ENCODE measurements at places on chromosomes 1 and 21.

GRCh38 chr1:108878160-108878469 lies 1.3 kb downstream of the GPSM2 start:
- no peak for DNase-seq

GRCh38 chr1:160449494-160449893 lies 49.1 kb downstream of the VANGL2 start:
- DNase-seq: no peak

- no peak for DNase-seq
Observed at GRCh38 chr1:110636149-110636935, 30.2 kb upstream of the KCNA2 start.

- peak; percentile 43 for DNase-seq
Observed at GRCh38 chr1:38991638-38992411, 749 bp downstream of the AKIRIN1 start.

GRCh38 chr1:23196627-23197328 lies 20.5 kb downstream of the HTR1D start:
- peak; percentile 31 for DNase-seq

DNA sequence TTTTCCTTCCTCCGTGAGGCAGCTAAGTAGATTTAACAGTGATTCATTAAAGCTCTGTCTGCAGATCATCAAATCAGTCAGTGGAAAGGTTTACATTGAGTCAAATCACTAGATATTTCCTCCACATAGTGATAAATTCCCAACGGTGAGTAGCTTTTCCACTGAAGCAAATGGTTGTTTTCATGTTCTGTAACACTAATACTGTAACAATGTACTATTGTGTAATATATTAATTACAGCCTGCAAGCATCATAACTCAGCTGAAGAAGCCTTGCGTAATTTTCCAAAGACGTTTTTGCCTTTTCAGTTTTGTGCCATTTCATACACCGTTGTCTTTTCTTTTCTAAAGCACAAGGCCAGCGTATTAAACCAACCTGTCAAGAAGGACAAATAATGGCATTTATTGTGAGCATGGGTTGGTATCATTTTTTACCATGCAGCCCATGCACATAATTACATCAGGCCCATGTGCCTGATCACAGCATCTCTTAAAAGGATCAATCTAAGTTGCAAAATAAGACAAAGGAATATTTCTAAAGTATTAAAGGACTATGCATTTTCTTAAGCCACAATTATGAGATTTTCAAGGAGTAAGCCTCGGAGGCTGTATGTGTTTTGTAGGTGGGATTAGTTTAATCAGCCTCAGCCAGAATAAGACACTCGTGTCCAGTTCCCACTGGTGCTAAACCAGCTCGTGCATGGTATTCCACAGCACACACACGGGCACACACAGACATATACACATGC lies 16.7 kb upstream of the PDE9A start:
- no peak for DNase-seq

- no peak for DNase-seq
Observed at GRCh38 chr1:97677702-97678101, 243.1 kb downstream of the DPYD start.

- no peak for DNase-seq
Observed at GRCh38 chr1:30449003-30449402, 274.4 kb downstream of the MATN1 start.

GRCh38 chr21:31877463-31877957 lies 4.7 kb downstream of the HUNK start:
- no peak for DNase-seq

- DNase-seq: no peak
Observed at GRCh38 chr21:43593078-43593477, 66.2 kb downstream of the HSF2BP start.

- DNase-seq: no peak
Observed at GRCh38 chr1:26833432-26834405, 7.2 kb downstream of the ZDHHC18 start.

DNA sequence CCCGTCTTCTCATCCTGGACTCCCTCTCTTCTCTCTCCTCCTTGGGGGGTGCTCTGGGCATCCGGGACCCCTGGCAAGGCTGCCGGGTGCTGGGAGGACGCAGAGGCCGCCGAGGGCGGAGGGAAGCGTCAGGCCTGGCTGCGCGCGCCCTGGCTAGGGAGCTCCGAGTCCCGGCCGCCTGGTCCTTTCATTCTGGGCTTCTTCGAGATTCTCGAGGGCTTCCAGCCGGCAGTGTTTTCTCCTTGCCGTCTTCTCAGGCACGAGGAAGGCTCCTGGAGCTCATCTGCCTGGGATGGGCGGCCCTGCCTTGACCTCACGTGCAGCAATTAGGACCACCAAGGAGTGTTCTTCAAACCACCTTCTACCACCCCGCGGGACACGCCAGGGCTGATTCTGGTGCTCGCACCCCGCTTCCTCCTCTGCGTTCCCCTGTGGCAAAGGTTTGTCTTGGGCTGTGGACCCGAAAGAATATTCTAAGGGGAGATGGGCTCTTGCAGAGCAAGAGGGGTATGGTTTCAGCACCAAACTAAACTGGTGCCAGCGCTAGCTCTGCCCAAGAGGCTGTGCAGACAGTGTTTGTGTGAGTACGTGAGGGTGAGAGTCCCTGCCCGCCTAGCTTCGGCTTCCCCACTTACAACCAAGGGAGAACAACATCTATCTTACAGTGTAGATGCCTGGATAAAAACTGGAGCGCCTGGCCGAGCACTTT lies 36.5 kb downstream of the PIK3CD start:
- peak; percentile 87 for DNase-seq

DNA sequence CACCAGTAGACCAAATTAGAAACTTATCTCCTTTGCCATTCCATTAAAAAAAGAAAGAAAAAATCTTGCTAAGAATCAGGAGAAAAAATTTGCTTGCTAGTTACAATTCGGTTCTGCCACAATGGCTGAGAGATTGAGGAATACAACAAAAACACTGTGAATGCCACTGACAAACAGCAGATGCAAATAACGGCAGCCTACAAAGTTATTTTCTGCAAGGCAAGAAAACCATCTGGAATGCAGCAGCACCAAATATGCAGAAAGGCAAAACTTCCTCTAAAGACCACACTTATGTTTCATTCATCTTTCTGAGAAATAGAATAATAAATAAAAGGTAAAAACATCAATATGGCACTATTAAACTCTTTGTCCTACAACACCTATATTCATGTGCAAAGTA lies 75.7 kb downstream of the ENAH start:
- no peak for DNase-seq

- no peak for DNase-seq
Observed at GRCh38 chr1:20207546-20207945, 21.2 kb upstream of the PLA2G2C start.

DNA sequence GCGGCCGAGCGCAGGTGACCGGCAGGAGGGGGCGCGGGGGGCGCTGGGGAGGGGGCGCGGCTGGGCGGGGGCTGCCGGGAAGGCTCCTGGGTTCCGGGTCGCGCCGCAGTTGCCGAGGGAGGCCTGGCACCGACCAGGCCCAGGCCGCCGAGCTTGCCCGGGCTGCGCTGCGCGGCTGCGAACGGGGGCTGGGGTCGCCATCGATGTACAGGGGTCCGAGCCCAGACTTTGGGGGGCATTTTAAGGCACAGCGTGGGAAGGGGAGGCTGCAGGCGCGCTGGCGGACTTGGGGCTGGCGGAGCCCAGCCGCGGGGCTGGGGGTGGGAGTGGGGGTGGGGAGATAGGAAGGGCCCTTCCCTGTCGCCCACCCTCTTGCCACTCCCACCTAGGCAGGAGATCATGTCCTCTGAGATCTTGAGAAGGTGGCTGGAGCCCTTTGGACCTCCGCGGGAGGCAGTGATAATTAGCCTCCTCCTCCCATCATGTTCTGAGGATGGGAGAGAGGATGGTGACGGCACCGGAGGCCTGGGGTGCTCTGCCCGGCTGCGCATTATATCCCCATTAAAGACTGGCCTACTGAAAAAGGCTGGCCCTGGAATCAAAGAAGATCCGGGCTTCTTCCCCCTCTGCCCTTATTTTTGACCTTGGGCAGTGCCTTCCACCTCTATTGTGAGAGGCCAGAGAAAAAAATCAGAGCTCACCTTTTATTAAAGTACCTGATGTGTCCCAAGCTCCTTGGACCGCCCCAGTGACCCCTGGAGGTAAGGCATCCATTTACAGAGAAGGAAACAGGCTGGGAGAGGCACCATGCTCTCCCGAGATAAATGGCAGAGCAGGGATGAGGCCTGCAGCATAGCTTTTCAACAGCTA lies 497 bp downstream of the FBXO44 start:
- DNase-seq: no peak

- no peak for DNase-seq
Observed at GRCh38 chr1:214404154-214404553, 123.2 kb downstream of the SMYD2 start.

GRCh38 chr1:56758135-56758534 lies 61.1 kb downstream of the FYB2 start:
- DNase-seq: no peak

GRCh38 chr1:156675210-156676113 lies 1.7 kb downstream of the NES start:
- no peak for DNase-seq

DNA sequence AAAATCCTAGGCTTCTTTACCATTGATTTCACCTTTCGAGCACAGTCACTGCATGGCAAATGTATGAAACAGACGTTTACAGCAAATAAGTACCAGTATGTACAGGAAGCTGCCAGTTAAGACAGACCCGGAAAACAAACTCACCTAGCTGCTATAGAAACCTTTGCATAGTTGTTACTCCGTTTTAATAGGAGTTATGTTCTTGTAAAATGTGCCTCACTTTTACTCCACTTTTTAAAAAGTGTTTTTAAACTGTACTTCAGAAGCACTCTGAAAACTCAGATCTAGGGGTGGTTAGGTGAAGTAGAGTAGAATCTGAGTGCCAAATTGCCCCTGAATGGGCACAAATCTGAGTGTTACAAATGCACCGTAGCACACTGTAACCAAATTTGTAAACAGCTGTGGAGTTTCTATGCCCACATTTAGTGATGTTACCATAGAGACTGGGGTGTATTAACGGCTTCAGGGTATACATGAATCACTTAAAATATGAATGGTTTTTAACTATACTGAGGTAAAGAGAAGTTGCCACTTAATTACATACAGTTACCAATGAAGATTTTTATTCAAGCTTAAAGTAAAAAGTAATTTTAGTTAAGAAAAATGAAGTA lies 30.7 kb downstream of the CNIH4 start:
- no peak for DNase-seq

DNA sequence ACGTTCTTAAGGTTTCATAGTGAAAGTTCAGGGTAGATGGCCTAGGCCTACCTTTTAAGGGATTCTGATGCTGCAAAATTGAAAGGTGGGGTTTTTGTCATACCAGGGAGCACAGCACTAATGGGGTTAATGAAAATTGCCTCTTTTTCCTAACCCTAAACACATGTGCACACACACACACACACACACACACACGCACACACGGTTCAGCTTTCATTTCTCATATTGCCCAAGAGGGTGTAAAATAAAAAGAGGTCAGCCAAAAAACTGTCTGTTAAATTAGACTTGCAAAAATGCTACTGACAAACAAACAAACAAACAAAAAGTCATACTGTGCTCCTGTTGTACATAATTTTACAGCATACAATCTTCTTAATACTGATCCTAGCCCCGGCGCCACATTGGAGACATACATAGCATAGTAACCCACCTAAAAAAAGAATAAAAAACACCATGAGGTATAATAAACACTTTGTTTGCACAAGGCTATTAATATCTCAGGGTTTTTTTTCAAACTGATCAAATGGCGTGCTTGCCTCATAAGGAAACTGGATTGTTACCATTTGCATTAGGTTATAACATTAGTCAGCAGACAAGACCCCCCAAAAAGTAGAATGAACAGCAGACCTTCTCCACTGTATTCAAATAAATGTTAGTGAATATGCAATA lies 69.1 kb downstream of the TGFB2 start:
- DNase-seq: no peak

DNA sequence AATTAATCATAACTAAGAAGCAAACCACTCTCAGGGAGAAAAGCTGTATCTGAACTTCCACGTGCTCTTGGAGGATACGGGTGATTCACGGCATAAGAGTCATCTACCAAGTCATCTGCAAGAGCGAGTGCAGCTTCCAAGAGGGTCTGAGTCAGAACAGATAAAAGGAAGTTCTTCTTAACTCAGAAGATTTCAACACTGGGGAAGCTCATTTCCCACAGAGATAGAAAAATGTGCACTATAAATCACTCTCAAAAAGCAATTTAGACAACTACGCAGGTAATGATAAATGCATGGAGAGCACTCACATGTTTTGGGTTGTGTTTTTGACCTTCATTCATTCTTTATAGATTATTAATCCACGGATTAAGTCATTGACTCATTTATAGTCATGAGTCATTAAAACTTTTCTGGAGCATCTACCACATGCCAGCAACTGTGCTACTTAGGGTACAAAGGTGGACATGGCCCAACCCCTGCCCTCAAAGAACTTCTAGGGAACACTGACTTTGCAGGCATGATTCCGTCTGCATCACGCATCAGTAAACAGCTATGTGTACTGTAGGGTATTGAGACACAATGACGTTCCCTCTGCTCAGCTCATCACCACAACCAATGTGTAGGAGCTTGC lies 20.8 kb downstream of the KCNJ15 start:
- DNase-seq: no peak

GRCh38 chr1:34619256-34619655 lies 135.6 kb upstream of the GJB5 start:
- DNase-seq: no peak

DNA sequence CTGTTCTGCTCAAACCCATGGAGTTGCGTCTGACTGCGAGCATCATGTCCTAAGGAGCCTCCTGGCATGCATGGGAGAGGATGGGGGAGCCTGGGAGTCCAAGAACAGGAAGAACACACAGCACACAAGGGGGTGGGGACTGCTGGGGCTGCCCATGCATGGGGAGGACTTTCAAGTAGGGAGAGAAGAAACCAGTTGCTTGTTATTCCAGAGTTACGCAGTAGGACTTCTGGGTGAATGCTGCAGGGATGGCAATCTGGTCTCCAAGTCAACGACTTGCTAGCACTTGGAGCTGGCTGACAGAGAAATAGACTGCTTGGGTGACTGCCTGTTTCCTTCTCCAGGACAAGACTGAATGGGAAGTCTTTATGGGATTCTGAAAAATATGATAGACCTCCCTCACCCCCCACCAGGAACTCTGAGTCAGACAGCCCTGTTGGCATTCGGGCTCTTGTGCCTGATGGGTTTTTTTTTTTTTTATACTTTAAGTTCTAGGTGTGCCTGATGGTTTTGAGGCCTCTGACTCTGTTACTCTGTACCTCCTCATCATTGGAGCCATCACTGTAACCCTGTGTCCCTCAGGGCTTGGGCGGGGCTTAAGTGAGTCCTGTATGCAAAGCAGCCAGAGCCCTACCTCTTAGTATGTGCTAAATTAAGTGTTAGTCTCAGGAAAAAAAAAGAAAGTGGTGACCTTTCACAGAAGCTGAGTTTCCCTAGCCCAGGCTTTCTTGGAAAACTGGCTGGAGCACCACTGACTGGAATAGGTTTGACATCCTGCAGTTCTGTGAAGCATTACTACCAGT lies 30.3 kb downstream of the MAP3K21 start:
- no peak for DNase-seq
